Muscle of leg (tissue), 16 donors: ENCODE measurements at places on chromosomes 16 and 17. TPM values are rescaled to one million over a fixed set of nuclear protein-coding genes. Genes with fewer than 3 reads are reported as not detected.

PDK2 gene
- polyA plus RNA-seq = 45.8 TPM

CEP295NL gene
- 0.12 TPM for polyA plus RNA-seq

CD300LB gene
- 0.19 TPM for polyA plus RNA-seq

GAS2L2 gene
- polyA plus RNA-seq = not detected

BAHCC1 gene
- 17.4 TPM for polyA plus RNA-seq

C1QTNF8 gene
- polyA plus RNA-seq = not detected

MPV17L gene
- polyA plus RNA-seq = 2.9 TPM

SCGB1C2 gene
- polyA plus RNA-seq = not detected

OSGIN1 gene
- 0.88 TPM for polyA plus RNA-seq

CPNE7 gene
- polyA plus RNA-seq = not detected

BHLHA9 gene
- polyA plus RNA-seq = not detected

DDX5 gene
- polyA plus RNA-seq = 418 TPM

SPATA33 gene
- polyA plus RNA-seq = 5.2 TPM

CHST5 gene
- 1.1 TPM for polyA plus RNA-seq
